Naive B cell (primary cell): ENCODE measurements at places on chromosomes 1 and 21.
A peak's percentile ranks its signal among the peaks of the same experiment; 100 is the strongest.

GRCh38 chr1:23194119-23194984 lies 22.9 kb downstream of the HTR1D start:
- no peak for DNase-seq

DNA sequence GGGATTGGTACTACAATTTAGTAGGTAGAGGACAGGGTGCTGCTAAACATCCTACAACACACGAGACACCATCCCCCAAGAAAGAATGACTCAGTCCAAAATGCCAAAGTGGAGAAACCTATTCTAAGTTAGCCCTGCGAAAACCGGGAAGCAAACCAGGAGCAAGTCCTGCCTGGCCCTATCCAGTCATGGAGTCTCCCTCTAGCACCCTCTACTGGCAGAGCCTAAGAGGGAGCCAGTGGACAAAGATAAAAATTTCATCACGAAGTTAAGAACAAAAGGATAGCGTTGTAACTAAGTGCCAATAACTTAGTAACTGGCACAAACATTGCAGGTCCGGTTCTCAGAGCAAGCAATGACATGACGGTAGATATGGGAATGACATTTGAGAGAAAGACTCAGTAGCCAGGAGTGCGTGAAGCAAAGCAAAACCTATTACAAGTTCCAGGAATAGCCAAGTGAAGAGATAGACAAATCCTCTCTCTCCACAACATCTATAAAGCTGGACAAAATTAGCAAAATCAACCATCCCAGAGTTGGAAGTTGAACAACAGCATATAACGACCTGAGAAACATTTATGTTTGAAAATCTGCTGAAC lies 383.5 kb downstream of the OMA1 start:
- no peak for DNase-seq

DNA sequence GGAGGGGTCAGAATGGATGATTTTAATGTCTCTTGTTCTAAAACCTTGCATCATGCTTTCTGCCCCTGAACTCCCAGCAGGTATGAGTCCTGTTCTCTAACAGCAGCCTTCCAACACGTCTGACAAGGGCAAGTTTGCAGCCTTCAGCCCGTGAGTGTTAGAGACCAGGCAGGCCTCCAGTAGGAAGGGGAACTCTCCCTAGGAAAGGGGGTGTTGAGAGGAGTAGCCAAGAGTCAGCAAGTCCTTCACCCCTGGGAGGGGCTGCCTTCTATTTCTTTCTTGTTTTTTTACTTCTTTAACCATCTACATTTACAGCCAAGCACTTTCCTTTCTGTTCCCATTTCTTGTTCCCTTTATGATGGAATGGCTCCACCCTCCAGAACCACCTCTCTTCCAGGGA lies 14.2 kb downstream of the BATF3 start:
- DNase-seq = no peak

DNA sequence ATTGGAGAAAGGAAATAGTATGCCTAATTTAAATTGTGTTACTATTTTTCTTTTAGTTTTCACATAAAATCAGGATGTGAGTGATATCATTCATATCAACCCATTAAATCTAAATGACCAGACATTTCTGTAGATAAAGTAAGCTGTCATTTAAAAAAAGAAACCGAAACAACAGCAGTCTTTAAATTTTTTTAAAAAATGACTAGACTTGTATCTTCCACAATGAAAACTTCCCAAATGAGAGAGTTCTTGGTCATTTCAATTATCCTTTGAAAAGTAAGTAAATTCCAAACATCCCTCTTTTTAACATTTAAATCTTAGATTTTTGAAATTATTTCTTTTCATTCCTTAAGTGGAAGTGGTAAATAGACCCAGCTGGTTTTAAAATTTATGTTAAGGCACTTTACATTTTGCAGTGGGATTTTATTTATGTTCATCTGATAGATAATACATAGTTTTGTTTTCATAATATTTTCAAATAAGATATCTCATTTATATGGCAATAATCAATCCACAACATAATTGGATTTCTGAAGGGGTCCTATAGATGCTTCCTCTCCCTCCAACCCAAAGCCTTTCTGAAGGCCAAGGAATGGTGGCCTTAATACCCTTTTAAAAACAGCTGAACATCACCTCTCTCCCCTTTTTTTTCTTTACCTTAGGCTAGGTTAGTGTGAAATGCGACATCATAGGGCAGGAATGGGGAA lies 3.1 kb downstream of the FOXD3 start:
- no peak for DNase-seq

- no peak for DNase-seq
Observed at GRCh38 chr21:27379354-27379753, 412.5 kb upstream of the ADAMTS5 start.

DNA sequence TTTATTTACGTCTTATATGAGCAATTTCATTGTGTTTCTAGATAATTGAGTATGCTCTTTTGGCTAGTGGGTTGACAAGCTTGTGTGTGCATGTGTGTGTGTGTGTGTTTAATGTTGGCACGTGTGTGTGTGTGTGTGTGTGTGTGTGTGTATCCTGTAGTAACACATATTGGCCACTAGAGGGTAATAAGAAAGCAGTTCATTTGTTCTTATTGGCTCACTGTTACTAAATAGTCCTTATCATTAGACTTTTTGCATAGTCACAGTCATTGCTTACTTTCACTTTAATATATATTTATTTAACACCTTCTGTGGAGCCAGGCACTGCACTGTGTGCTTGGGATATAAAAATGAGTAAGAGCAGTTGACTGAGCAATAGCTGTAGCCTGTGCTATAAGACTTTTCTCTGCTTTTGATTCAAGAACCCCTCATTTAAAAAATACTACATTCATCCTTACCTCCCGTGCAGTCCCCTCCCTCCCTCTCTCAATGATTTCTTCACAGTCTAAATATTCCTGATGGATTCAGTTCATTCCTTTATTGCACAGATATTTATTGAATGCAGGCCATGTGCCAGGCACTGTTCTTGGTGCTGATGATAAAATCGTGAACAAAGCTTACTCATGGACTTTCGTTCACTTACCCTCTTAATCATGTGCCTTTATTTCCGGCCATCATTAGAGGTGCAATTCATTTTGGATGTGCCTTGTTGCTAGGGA lies 96.7 kb downstream of the DYRK1A start:
- no peak for DNase-seq

DNA sequence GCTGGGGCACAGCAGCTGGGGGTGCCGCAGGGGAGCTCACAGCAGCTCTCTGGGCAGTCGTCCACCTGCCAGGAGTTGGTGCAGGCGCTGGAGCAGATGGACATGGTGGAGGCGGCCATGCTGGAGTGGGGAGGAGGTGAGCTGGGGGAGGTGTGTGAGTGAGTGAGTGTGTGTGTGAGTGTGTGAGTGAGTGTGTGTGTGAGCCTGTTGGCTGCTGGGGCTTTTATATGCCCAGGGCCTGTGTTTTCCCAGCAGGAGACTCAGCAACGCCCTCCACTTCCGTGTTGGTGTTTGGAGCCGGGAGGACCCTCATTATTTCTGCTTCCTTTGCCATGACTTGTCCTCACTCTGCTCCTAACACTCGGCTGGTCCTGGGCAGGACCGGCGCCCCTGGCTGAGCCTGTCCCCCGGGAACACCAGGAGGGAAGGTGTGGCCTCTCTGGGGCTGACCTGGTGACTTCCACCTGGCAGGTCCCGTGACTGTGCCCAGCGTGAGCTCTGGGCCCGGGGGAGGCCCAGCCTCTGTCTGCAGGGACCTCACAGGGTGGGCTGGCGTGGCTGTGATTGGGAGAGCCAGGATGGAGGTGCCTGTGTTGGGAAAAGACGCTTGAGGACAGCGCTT lies at the start of gene KRTAP10-2:
TSS of gene KRTAP10-2 (minus strand) at position 166 of the 622 bp plus-strand sequence. CDS start at position 119, 47 bp downstream.
- no peak for DNase-seq

DNA sequence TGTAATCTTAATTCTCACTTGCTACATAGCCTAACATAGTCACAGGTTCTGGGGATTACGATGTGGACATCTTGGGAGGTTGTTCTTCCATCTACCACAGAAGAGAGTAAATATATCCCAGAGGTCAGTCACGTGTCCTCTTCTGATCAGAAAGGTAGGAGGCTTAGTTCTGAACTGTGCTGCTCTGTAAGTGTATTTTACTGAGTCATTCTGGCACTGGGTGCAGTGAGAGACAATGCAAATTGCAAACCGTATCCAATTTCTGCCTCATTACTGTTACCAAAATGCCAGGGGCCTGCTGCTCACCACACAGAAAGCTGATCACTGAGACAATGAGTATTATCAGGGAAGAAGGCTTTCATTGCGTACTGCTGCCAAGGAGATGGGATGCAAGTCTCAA lies 104.0 kb downstream of the GABPA start:
- DNase-seq = no peak

- DNase-seq = no peak
Observed at GRCh38 chr1:41767534-41768525, 150.9 kb downstream of the HIVEP3 start.

DNA sequence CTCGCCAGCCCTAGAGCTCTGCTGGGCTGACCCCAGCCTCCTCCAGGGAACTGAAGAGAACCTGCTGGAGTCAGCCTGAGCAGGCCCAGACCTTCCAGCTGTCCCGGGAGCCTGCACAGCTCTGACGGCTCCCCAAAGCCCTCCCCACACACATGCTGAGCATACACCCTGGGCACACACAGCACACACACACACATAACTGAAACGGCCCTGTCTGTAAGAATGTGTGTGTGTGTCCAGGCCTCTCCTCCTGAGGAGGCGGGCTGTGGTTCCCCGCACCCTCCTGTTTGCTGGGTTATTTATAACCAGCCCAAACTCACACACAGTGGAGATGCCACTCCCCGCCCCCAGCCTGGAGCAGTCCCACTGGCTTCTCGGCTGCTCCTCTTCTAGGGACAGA lies 20.2 kb downstream of the SDC3 start:
- DNase-seq = no peak

- DNase-seq = peak; percentile 2
Observed at GRCh38 chr1:156961709-156962108, 41.3 kb downstream of the LRRC71 start.

GRCh38 chr1:100448366-100448765 lies 89.6 kb upstream of the GPR88 start:
- no peak for DNase-seq

DNA sequence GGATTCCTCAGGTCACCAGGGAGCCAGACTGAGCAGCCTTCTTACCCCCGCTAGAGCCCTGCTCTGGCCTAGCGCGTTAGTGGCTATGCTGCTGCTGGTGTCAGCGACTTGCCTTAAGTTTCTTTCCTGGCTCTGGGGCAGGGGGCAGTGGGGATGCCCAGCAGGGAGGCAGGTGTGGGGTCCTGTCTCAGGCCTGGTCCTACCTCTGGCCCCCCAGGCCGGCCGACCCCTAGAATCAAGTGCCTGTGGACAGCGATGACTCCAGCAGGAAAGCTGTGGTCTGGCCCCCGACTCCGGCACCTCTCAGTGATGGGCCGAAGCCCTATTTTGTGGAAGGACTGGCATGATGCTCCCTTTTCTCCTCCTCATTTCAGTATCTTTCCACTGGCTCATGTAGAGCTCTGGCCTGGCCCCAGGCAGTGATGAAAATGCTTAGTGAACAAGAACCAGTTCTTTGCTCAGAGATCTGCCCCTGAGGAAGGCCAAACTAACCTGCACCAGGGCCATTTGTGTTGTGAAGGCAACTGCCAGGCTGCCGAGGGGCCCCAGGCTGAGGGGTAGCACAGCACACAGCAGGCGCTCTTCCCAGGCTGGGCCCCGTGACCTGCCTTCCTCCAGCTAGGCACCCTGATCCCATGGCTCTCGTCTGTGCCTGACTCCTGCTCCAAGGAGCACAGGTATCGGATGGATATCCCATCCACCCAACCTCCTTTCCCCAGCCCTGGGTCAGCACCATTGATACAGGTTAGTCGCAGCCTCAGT lies 23.7 kb downstream of the MRPL37 start:
- DNase-seq = no peak

GRCh38 chr1:240691909-240692705 lies 80.2 kb upstream of the GREM2 start:
- no peak for DNase-seq

DNA sequence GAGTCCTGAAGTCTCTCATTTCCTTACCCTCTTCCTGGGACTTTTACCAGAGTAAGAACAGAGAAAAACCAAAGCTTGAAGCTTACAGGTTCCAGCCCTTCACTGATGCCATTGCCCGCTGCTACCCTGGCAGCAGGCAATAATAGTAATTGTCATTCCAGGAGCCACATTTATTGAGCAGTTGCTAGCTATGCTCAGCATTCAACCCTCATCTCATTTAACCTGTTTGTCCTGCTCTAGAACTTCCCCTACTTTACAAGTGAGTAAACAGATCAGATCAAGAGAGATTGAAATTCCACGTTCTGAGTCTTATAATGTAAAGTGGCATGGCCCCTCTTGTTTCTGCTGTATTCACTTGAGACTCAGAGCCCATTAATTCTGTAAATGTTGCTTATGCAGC lies 80.4 kb downstream of the ATP1A1 start:
- DNase-seq = no peak
